ENCODE measurements at places on chromosomes 11 and 22.

GRCh38 chr11:38784164-38784563 lies 2186.1 kb upstream of the RAG2 start:
- DNase-seq = no peak

DNA sequence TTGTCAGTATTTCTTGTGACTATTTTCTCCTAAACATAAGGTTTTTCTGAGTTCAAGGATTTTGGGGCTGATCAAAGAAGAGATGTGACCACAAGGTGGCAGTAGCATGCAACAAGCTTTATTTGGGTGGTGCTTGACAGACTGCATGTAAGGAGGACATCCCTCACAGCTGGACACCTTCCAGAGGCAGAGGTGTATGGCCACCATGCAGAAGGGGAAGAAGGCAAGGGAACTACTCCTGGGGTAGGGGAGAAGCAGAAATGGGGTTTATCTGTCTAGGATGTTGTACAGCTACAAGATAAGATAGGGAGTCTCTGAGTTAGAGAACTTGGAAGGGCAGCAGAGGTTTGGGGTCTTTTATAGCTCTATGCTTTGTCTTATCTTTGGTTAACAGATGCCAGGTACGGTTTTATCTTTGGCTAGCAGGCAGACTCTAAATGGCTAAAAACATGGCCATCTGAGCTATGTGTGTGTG lies 5.1 kb upstream of the BIRC2 start:
- DNase-seq = peak; percentile 87

DNA sequence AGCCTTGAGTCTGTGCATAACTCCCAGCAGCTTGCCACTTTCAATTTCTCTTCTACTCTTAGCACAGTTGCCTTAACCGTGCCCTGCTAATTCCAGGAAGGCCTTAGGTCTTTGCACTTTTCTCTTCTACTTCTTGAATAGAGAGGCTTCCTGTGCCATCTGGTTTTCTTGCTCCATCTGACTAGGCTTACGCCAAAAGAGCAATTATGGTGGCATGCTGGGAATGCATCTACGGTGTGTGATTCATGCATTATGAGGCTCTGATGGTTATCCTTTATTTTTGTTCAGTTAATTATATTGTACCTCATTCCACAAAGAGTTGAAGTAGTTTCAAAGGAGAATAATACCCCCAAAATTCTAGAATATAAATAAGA lies 29.4 kb downstream of the SIK2 start:
- peak; percentile 7 for DNase-seq

GRCh38 chr11:121112498-121113455 lies 11.7 kb downstream of the TECTA start:
- DNase-seq = peak; percentile 57

DNA sequence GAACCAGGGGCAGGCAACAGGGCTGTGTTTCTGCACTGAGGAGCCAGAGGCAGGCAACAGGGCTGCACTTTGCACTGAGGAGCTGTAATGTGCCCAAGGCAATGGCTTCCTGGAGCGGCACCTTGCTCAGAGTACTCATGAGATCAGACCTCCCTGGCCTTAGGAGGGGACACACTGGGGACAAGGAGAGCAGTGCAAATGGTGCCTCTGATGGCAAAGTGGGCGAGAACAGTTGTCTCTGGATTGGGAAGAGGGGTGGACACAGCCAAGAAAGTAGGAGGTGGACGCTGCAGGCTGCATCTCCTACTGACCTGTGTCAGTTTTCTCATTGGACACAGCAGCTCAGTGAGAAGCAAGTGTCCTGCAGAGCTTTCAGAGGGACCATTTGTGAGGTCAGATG lies 1443.3 kb downstream of the TBC1D22A start:
- DNase-seq = no peak

DNA sequence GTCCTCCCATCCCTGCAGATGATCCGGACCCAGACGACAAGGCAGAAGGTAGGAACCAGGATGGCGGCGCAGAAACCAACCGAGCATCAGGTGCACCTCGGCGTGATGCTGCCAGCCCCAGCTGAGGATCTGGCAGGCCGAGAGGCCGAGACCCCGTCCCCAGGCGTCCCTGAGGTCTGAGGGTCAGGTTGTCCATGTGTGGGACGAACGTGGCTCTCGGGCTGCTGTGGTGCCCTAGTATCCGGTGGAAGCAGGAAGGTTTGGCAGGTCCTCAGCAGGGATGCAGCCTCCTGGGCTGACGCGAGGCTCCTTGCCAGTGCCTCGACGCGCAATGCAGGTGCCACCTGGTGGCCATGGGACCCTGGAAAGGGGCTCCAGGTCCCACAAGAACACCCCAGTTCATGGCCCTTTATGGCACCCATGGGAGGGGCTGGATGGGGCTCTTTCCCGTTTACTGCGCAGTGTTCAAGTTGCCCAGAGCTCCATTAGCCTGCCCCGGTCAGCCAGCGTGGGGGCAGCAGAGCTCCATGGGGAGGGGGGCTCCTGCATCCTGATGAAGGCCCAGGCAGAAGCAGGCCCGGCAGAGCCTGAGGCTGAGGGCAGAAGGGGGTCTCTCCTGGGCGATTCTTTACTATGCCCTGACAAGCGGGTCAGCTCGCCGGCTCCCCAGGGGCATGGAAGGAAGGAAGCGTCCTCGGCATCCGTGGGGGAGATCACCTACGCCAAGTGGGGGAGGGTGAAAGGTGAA lies 129.9 kb downstream of the CTTN start:
- no peak for DNase-seq

DNA sequence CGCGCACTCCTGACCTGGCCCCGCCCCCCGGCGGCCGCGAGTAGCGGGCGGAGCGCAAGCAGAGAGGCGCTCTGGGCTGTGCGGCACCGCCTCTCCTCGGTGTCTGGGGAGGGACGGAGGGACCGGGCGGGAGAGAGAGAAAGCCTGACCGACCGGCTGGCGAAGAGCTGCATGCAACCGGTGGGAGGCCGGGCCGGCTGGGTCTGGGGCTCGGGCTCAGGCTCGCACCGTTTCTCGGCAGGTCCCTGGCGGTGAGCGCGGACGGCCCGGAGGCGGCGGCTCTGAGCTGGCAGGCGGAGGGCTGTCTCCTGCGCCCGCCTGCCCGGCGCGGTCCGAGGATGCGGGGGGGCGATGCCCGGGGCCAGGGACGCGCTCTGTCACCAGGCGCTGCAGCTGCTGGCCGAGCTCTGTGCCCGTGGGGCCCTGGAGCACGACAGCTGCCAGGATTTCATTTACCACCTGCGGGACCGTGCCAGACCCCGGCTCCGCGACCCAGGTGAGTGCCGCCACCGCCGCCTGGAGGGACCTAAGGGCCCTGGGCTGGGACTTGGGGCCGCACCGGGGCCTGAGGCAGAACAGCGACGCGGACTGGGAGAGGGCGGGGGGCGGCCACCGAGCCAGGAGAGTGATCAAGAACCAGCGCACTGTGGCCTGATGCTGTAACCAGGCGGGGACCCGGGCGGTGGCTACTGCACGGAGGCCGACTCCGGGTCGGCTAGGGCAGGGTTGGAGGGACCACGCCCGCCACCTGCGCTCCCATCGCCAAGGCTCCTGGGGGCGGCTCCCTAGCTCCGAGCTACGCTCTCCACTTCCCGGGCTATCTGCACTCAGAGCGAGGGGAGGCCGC lies at the start of gene SYT9:
TSS of gene SYT9 (plus strand) at position 69 of the 847 bp plus-strand sequence. CDS start at position 352, 283 bp downstream.
- peak; percentile 11 for DNase-seq

GRCh38 chr22:27131346-27131745 lies 474.0 kb downstream of the MIAT start:
- DNase-seq = no peak

DNA sequence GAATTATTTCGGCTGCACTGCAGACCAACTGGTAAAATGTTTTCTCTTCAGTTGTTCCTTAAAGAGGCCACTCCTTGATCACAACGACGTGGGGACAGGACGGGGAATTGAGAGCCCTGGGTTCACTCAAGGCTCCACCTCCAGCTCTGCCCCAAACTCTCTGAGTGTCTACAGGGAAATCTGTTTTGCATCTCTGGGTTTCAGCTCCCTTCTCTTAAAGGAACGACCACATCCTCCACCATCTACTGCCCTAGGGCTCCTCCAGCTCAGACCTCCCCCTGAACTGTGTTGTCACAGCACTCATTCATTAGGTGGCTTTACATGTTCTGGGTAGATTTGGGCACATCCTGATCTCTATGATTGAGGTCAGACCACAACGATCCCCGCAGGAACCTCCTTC lies 5.1 kb upstream of the PPFIA1 start:
- DNase-seq = no peak

DNA sequence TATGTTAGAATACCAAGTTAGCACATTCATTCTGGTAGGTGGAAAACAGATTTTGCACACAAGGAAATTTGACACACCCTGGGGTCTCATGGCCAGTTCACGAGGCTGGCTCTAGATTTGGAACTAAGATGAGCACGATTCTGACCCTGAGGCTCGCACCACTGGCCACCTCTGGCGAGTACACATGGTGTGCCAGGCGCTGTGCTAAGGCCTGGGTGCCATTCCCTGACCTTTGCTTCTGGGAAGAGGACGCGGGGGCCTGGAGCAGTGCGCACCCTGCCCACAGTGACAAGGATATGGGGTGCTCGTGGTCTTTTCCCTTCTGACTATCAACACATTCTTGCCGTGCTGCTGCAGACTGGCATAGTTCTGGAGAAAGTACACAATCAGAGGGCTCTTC lies 29.5 kb upstream of the DMC1 start:
- DNase-seq = no peak
